ENCODE measurements at places on chromosomes 12 and 14.

DNA sequence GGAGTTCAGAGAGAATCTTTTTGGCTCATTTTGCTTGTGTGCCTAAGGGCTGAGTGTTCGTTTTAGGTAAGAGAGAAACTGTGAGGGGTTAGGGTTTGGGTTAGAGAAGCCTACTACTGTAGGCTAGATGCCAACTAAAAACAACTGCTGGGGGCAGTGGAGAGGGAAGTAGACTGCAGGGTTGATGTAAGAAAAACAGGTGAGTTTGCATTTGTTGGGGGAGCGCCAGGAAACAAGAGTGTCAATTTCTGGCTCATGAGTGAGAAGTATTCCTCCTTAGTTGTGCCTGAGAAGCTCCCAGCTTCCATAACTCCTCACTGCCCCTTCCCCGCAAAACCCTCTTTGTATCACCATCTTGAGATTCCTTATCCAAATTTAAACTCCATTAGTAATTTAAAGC lies 92.3 kb downstream of the DERA start:
- DNase-seq, result no peak

GRCh38 chr12:26327975-26328644 lies 132.7 kb downstream of the SSPN start:
- peak; percentile 88 for DNase-seq

- DNase-seq, result no peak
Measured at GRCh38 chr12:57247041-57247440, 3.9 kb downstream of the STAC3 start.

GRCh38 chr14:59342516-59343484 lies 122.4 kb downstream of the GPR135 start:
- DNase-seq, result no peak

DNA sequence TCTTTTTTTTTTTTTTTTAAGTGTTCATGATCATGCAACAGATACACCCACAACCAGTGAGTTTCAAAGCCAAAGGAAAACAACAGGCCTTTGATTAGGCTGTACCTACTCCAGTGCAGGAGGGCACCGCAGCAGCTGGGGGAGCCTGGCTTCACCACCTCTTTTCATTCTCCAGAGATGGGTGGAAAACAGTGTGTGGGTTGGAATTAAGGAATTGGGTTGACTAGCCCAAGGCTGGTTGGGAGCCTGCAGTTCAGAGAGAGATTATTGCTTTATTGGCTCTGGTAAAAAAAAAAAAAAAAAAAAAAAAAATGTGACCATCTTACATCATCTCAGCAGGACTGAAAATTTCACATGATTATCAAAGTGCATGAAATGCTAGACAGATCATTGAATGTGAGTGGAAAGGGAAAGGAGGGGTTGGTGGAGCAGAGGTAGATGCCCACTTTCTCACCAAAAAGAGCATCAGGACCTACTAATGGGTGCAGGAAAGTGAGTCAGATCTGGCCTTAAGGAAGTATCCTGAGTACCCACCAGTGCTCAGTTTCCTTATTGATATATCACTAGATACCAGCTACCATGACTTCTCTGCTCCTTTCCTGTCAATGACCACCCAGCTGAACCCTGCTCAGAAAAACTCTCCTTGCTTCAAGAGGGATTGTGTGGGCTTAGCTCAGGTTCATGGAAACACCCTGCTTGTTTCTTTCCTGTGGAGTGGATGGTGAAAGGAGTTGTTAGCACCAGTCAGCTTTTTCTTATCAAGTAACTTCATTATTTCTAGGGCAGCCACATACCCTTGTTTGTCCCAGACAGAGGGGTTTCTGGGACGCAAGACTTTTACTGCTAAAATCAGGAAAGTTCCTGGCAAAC lies 54.8 kb upstream of the DYRK2 start:
- no peak for DNase-seq

DNA sequence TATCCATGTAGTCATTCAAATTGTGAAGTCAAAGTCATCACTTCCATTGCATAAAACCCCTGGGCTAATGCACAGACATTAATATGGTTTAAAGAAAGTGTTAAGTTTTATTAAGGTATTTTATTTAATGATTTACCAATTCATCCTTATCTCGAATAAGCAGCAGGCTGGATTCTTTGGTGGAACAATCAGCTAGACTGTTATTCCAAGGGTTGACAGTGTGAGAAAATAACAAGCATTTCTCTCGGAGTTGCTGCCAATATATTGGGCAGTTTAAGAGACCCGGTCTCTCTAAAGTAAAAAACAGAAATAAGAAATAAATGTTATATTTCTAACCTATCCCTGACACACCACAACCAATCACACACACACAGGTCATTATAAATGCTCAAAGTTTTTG lies 9.4 kb downstream of the KLRB1 start:
- no peak for DNase-seq

- no peak for DNase-seq
Measured at GRCh38 chr12:54388237-54389133, 4.0 kb upstream of the ZNF385A start.

GRCh38 chr14:70094631-70095030 lies 94.1 kb downstream of the SLC8A3 start:
- no peak for DNase-seq

GRCh38 chr12:81263072-81263471 lies 185.2 kb downstream of the ACSS3 start:
- no peak for DNase-seq

DNA sequence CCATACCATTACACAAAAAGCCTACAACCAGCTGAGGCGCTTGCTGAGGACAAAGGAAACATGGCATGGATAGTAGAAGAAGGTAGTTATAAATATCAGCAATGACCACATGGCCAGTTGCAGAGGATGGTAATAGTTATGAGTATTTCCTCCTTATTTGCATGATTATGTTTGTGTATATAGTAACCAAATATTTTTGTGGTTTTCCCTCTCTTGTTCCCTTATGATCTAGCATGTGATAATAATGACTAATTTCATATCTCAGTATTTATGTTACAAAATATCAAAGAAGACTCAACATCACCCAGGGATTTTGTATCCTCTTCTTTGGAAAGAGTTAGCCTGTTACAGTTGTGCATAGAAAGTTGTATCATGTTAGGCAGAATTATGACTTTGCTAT lies 13.5 kb upstream of the CATSPERB start:
- no peak for DNase-seq

DNA sequence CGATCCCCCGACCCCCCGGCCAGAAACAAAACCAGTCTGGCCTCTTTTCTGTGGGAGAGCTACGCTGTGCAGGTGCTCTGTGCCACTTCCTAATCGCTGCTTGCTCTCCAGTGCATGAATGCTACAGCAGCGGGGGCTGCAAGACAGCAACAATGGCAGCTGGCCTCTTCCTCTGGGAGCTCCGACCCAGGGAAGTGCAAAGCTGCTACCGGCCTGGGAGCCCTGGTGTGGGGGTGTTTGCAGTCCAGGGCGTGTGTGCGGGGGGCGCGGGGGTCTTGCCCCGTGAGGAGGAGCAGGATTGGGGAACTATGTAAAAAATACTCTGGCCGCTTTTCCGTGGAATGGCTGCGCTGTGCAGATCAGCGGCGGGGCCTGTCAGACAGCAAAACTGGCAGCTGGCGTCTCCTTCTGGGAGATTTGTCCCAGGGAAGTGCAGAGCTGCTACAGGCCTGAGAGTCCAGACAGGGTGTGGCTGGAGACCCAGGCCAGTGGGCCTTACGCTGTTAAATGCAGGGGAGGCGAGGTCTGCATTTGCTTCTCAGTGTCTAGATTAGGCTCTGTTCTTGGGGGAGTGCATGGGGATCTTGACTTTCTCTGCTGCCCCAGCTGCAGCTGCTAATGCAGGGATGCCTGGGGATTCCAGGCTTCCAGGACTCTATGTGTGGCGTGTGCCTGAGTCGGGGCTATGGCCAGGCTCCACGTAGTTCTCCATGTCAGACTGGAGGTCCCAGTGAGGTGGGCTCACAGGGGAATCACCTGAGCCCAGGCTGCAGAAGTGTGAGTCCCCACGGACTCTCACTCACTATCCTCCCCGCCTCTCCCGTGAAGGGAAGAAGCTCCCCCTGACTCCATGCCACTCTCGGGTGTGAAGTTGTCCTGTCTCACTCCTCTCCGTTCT lies 344.5 kb downstream of the AEBP2 start:
- no peak for DNase-seq

- no peak for DNase-seq
Measured at GRCh38 chr14:75876530-75876929, 105.3 kb downstream of the TGFB3 start.

DNA sequence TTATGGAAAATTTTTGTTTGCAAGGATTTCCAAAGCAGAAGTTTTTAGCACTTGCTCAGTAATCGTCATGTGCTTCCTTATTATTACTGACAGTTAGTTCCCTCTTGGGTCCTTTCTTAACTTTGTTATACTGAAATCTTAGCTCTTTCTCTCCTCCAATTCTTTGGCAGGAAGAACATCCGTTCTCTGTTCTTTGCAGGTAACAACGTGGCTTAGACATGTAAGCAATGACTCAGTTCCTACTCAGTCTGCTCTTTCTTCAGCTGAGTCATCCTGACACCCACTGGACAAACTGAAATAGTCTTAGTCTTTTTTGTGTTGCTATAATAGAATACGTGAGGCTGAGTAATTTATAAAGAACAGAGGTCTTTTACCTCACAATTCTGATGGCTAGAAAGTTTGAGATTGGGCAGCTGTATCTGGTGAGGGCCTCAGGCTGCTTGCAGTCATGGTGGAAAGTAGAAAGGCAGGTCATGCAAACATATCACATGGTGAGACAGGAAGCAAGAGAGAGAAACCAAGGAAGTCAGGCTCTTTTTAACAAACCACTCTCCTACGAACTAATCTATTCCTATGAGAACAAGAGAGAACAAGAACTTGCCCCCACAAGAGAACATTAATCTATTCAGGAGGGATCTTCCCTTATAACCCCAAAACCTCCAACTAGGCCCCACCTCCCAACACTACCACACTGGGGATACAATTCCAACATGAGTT lies 49.2 kb downstream of the TESPA1 start:
- peak; percentile 41 for DNase-seq

GRCh38 chr14:99286761-99287160 lies 14.8 kb upstream of the BCL11B start:
- DNase-seq, result no peak

GRCh38 chr12:132560614-132561426 lies 49.6 kb downstream of the LRCOL1 start:
- peak; percentile 79 for DNase-seq

DNA sequence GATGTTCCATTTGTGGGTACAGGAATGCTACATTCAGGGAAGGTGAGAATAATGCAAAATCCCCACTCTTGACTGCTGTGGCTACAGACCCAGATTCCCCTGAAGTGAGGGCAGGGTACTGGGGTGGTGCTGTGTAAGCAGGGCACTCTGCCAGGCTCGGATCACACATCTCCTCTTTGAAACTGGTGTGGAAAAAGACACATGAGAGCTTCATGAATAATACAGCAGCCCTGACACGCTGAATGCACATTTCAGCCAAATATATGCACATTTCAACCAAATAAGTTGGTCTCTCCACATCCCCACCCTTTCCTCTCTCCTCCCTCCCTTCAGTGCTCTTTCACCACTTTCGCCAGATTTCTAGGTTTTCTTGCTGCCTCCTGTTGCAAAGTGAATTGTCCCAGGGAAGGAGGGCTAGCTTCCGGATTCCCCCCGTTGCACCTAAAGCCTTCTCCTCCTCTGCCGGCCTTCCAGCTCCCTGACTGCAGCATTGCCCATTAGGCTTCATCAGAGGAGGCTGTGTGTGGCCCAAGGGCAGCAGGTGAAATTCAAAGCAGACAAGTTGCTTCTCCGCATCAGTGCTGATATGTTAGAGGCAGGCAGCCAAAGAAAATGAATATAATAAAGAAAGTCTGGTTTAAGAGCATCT lies 118.2 kb upstream of the TMCC3 start:
- peak; percentile 66 for DNase-seq

- peak; percentile 58 for DNase-seq
Measured at GRCh38 chr12:93502802-93503623, 35.7 kb downstream of the MRPL42 start.

- no peak for DNase-seq
Measured at GRCh38 chr14:51081209-51081608, 13.7 kb downstream of the TRIM9 start.

- DNase-seq, result no peak
Measured at GRCh38 chr12:98228683-98229539, 286.5 kb upstream of the TMPO start.

- DNase-seq, result no peak
Measured at GRCh38 chr12:5441497-5442236, 9.8 kb downstream of the NTF3 start.

DNA sequence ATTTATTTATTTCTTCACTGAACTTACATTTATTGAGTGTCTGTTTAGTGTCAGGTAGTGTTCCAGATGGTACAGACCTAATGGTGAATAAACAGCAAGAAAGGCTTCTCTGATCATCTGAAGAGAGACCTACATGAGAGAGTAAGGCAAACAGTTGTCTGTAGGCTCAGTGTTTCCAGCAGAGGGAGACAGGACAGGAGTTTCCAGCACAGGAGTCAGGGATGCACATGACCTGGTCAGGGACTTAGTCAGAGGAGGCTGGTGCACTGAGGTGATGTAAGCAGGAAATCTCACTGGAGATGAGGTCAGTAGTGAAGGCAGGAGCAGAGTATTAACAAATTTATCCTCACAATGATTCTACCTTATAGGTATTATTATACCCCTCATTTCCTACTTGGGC lies 233.2 kb downstream of the MDGA2 start:
- peak; percentile 0 for DNase-seq

GRCh38 chr14:99612738-99613330 lies 8.8 kb upstream of the CCDC85C start:
- DNase-seq, result no peak

- DNase-seq, result no peak
Measured at GRCh38 chr12:104003596-104003995, 37.9 kb downstream of the TDG start.

DNA sequence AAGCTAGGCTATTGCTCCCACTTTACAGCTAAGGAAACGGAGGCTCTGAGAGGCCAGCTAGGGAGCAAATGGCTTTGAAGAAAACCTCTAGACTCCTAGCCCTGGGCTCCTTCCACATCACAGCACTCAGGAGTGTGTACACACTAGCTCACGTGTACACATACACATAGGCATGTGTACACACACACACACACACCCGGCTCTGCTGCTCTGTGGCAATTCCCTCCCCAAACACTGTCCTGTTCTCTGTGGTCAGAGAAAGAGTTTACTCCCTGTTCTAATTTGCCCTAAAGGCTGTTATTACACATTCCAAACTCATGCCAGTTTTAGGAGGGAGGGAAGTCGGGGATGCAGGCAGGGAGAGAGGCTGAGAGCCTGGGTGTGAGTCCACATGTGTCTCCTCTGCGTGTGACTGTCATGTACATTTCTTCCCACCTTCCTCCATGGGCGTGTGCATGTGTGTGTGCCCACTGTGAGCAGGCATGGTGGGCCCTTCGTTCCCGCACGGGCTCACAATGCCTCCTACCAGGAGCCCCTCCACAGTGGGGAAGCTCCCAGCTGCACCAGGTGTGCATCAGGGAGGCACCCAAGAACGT lies 14.2 kb downstream of the TRPV4 start:
- no peak for DNase-seq

GRCh38 chr12:108826101-108826806 lies 31.1 kb downstream of the SSH1 start:
- peak; percentile 67 for DNase-seq

DNA sequence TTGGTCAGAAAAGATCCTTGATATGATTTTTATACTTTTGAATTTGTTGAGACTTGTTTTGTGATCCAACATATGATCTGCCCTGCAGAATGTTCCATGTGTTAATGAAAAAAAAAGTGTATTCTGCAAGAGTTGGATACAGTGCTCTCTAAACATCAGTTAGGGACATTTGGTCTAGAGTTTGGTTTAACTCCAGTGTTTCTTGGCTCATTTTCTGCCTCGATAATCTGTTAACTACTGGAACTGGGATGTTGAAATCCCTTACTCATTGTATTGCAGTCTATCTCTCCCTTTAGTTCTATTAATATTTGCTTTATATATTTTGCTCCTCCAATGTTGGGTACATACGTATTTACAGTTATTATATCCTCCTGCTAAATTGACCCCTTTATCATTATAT lies 18.3 kb upstream of the TXNRD1 start:
- DNase-seq, result no peak

- DNase-seq, result no peak
Measured at GRCh38 chr12:132284827-132285741, 44.3 kb downstream of the GALNT9 start.

All from KBM-7 (cell line).